ENCODE measurements at places on chromosomes 12 and 14. TPM values are rescaled to one million over a fixed set of nuclear protein-coding genes. Genes with fewer than 3 reads are reported as not detected.

ATN1 gene
- 31.0 TPM for total RNA-seq

JPH4 gene
- not detected for total RNA-seq

KRT74 gene
- total RNA-seq = not detected

EML5 gene
- 2.9 TPM for total RNA-seq

CRIP1 gene
- 445 TPM for total RNA-seq

FBXO34 gene
- total RNA-seq = 26.1 TPM

KRT86 gene
- 0.14 TPM for total RNA-seq

GYS2 gene
- 0.14 TPM for total RNA-seq
